Activated CD4-positive, alpha-beta T cell treated with anti-CD3 and anti-CD28 coated beads for 36 hours (primary cell): ENCODE measurements at places on chromosomes 16 and 17.

DNA sequence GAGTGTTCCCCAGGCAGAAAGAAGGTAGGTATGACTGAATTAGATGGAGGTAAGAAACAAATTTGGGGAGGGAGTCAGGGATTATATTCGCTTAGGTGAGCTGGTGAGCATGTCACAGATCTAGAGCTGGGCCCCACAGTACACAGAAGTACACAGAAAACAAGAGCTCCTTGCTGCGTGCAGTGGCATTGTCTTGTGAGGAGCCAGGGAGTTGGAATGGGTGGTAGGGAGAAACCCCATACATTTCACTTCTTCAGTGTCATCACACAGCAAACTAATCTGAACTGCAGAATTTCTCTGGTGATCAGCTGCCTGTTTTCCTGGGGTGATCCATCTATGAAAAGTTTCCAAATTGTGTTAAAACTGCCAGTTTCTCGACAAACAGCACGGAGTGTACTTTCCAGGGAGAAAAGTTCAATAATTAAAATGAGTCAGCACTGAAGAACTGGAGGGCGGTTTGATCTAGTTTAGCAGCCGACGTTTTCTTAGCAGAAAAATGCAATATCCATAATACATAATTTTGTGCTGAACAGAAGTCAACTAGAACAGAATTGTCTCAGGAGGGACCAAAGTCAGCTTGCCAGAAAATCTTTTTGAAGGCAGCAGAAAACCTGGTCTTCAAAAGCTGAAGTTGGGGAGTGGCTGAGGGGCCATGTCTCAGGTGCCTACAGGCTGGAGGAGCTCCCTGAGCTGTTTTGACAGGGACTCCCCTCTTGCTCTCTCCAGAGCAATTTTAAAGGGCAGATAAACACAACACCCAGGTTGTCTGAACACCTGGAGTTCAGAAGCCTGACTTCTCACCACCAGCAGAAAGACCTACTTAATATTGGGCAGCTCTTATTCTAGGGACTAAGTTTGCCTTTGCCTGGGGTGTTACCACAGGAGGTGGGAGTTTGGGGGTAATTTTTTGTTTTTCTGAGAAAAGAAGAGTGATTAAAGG, 448.6 kb downstream of the CA10 start:
- no peaks in the 10 kb centered on the region for H3K4me1 ChIP-seq
- H3K27me3 ChIP-seq = peaks cover 17% of the 10 kb centered on the region
- H3K4me3 ChIP-seq = no peak overlapping the region
- H3K36me3 ChIP-seq = no peaks in the 10 kb centered on the region
- DNase-seq = no peak
- H3K27ac ChIP-seq = no peak overlapping the region

GRCh38 chr16:48444574-48444973, 59.4 kb upstream of the SIAH1 start:
- no peak overlapping the region for H3K4me3 ChIP-seq
- no peaks in the 10 kb centered on the region for H3K36me3 ChIP-seq
- H3K27me3 ChIP-seq = no peaks in the 10 kb centered on the region
- no peak for DNase-seq

GRCh38 chr16:81739503-81739902, 39.6 kb upstream of the PLCG2 start:
- H3K4me3 ChIP-seq = no peak overlapping the region
- no peaks in the 10 kb centered on the region for H3K36me3 ChIP-seq
- DNase-seq = no peak
- no peaks in the 10 kb centered on the region for H3K27me3 ChIP-seq

DNA sequence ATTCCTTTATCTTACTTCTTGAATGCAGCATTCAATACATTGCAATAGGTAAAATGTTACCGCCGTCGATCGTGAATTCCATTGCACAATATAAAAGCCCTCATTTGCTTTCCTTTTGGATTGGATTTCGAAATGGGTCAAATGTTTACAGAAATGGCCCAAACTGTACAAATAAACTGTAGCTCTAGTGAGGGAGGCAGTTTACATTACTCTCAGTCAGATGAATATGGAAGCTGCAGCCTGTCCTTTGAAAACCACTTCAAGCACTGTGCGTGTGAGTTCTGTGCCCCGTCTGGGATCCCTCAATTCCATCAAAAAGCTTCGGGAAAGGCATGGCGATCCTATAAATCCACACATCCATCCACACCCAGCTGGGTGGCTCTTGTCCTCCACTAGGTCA, 258.6 kb upstream of the FOXF1 start:
- no peak overlapping the region for H3K4me3 ChIP-seq
- no peak overlapping the region for H3K27ac ChIP-seq
- no peaks in the 10 kb centered on the region for H3K36me3 ChIP-seq
- H3K27me3 ChIP-seq = peaks cover 2% of the 10 kb centered on the region

GRCh38 chr17:80703142-80703478, 158.5 kb downstream of the RPTOR start:
- peaks cover 18% of the 10 kb centered on the region for H3K36me3 ChIP-seq
- no peak overlapping the region for H3K4me3 ChIP-seq
- no peaks in the 10 kb centered on the region for H3K27me3 ChIP-seq
- DNase-seq = peak; percentile 41
- peaks cover 59% of the 10 kb centered on the region for H3K4me1 ChIP-seq

DNA sequence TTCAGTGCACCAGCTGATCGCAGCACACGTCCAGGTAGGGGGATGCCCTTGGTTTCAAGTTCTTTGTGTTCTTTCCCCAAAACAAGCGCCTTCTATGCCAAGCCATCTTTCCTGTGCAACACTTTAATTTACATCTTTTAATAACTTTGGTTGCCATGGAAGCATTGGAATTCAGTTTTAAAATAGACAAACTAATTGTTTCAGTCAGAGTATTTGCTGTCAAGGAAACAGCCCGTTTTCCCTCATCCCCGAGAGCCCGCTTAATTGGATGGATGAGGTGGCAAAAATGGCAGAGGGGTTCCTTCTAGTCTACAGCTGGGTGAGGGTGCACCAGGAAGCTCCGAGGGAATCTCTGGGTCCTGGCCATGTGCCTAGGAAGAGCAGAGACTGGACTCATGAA, 793.7 kb upstream of the EEF2KMT start:
- DNase-seq = no peak
- H3K4me3 ChIP-seq = no peak overlapping the region
- H3K4me1 ChIP-seq = no peaks in the 10 kb centered on the region
- H3K36me3 ChIP-seq = no peaks in the 10 kb centered on the region
- H3K27ac ChIP-seq = no peak overlapping the region
- H3K27me3 ChIP-seq = no peaks in the 10 kb centered on the region

GRCh38 chr17:43779145-43780125, 658 bp upstream of the DUSP3 start:
- DNase-seq = no peak
- H3K27me3 ChIP-seq = peaks cover 26% of the 10 kb centered on the region
- peaks cover 9% of the 10 kb centered on the region for H3K4me1 ChIP-seq
- H3K27ac ChIP-seq = no peak overlapping the region

- peak; percentile 87 for DNase-seq
- peak overlapping the region; percentile 94 for H3K27ac ChIP-seq
- H3K36me3 ChIP-seq = peaks cover 8% of the 10 kb centered on the region
- peaks cover 2% of the 10 kb centered on the region for H3K27me3 ChIP-seq
- H3K4me1 ChIP-seq = peaks cover 26% of the 10 kb centered on the region
- peak overlapping the region; percentile 91 for H3K4me3 ChIP-seq
These were observed 618 bp downstream of the TRIM47 start for GRCh38 chr17:75877752-75878173.

DNA sequence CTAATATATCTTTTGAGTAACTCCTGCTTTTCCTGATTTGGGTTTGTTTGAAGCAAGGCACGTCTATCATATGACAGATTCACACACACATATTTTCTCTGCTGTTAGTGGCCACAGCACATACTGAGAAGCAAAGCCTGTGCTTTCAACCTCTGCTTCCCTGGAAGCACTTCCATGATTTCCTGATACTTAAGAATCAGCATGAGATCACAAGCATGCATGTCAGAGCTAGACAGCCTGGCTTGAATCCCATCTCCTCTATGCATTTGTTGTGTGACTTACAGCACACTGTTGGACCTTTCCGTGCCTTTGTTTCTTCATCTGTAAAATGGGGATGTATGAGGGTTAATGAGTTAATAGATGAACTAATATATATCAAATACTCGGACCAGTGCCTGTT, 151.1 kb upstream of the NOL11 start:
- no peak for DNase-seq
- no peak overlapping the region for H3K4me3 ChIP-seq
- peaks cover 11% of the 10 kb centered on the region for H3K4me1 ChIP-seq
- H3K27me3 ChIP-seq = no peaks in the 10 kb centered on the region

DNA sequence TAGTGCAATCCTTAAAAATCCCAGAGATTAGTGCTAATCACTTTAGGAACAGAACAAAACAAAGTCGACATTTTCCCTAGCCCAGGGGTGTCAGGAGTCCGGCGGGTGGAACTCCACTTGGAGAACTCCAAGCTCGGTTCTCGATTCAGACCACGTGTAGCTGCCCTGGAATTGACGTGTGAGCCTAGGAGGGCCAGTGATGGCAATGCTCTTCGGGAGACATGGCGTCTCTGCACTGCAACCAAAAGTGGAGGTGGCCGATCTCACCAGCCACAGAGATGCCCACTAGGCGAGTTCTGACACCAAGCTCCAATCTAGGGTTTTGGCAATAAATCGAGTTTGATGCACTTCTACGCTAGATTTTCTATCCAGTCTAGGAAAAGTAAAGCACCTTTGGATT, 17.6 kb downstream of the MAP1LC3B start:
- no peak for DNase-seq
- peaks cover 25% of the 10 kb centered on the region for H3K36me3 ChIP-seq
- no peak overlapping the region for H3K4me3 ChIP-seq
- no peaks in the 10 kb centered on the region for H3K27me3 ChIP-seq
- H3K4me1 ChIP-seq = peaks cover 2% of the 10 kb centered on the region
- no peak overlapping the region for H3K27ac ChIP-seq

- no peaks in the 10 kb centered on the region for H3K36me3 ChIP-seq
- H3K4me3 ChIP-seq = no peak overlapping the region
- H3K27me3 ChIP-seq = no peaks in the 10 kb centered on the region
- no peak for DNase-seq
- H3K27ac ChIP-seq = no peak overlapping the region
- peaks cover 5% of the 10 kb centered on the region for H3K4me1 ChIP-seq
These were observed 301.0 kb downstream of the CPPED1 start for GRCh38 chr16:12502676-12503075.

DNA sequence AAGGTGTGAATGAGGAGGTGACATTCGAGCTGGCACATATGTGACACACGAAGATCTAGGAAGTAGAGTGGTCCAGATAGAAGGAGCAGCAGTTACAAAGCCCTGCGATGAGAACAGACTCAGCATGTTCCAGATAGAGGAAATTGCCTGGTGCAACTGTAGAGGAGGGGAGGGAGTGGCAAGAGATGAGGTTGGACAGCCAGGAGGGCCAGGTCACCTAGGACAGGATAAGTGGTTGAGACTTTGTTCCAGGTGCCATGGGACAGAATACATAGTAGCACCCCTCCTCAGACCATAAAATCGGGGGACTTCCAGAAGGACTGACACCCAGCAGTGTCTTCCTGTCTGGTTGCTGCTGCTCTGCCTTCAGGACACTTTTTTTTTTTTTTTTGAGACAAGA, 11.0 kb upstream of the CENPT start:
- DNase-seq = no peak
- H3K27me3 ChIP-seq = no peaks in the 10 kb centered on the region
- peaks cover 32% of the 10 kb centered on the region for H3K4me1 ChIP-seq
- H3K4me3 ChIP-seq = no peak overlapping the region

- H3K27ac ChIP-seq = no peak overlapping the region
- peaks cover 16% of the 10 kb centered on the region for H3K36me3 ChIP-seq
- H3K4me3 ChIP-seq = no peak overlapping the region
- peaks cover 2% of the 10 kb centered on the region for H3K4me1 ChIP-seq
These were observed 88.0 kb upstream of the CREBBP start for GRCh38 chr16:3968551-3968950.

- peaks cover 10% of the 10 kb centered on the region for H3K36me3 ChIP-seq
- no peak for DNase-seq
- H3K4me1 ChIP-seq = peaks cover 41% of the 10 kb centered on the region
- H3K27ac ChIP-seq = no peak overlapping the region
- H3K4me3 ChIP-seq = no peak overlapping the region
These were observed 15.1 kb downstream of the ANKFY1 start for GRCh38 chr17:4248504-4249277.

DNA sequence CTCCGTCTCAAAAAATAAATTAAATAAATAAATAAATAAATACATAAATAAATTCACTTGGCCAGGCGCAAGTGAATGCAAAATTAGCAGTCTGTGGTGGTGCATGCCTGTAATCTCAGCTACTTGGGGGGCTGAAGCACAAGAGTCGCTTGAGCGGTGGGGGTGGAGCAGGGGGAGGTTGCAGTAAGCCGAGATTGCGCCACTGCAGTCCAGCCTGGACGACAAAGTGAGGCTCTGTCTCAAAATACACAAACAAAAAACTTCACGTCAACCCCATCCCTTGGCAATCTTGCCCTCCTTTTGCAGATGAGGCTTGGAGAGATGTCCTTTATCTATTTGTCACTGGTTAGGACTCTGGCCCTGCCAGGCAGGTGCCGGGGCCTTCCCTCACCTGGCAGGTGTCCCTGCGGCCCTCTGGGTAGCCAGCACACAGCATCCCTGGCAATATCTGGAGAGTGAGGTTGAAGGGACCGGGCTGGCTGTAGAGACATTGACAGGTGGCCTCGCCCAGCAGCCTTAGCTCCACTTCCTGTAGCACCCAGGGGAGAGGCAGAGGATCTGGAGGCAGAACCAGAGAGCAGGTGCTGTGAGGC, 4.4 kb downstream of the PRSS36 start:
- no peak for DNase-seq
- H3K4me3 ChIP-seq = no peak overlapping the region
- no peaks in the 10 kb centered on the region for H3K27me3 ChIP-seq
- no peak overlapping the region for H3K27ac ChIP-seq
- no peaks in the 10 kb centered on the region for H3K36me3 ChIP-seq

GRCh38 chr16:23119570-23119969, 29.7 kb downstream of the USP31 start:
- no peaks in the 10 kb centered on the region for H3K36me3 ChIP-seq
- no peak overlapping the region for H3K27ac ChIP-seq
- no peak for DNase-seq
- H3K4me3 ChIP-seq = no peak overlapping the region

- DNase-seq = no peak
- no peak overlapping the region for H3K27ac ChIP-seq
- peaks cover 8% of the 10 kb centered on the region for H3K4me1 ChIP-seq
- H3K36me3 ChIP-seq = no peaks in the 10 kb centered on the region
- no peaks in the 10 kb centered on the region for H3K27me3 ChIP-seq
- no peak overlapping the region for H3K4me3 ChIP-seq
These were observed 20.8 kb downstream of the ATP6V0D1 start for GRCh38 chr16:67460168-67460567.

DNA sequence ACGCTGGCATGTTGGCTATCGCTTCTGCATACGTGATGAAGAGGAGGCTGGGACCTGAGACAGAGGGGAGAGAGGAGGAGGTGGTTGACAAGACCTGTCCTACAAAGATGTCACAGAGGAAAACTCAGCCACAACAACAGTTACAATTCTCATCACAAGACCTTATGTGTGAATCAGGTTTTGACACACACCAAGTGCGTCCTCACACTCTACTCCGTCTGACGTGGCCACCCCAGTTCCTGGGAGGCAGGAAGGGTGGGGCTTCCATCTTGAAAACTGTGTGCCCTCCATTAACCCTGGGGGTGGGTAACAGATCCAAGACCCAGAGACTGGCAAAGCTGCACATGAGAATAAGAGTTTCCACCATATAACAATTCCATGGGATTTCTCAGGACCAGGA, 24.1 kb downstream of the SLC6A4 start:
- no peak overlapping the region for H3K4me3 ChIP-seq
- H3K27me3 ChIP-seq = peaks cover 9% of the 10 kb centered on the region
- no peak for DNase-seq
- no peaks in the 10 kb centered on the region for H3K36me3 ChIP-seq
- no peak overlapping the region for H3K27ac ChIP-seq

- H3K36me3 ChIP-seq = no peaks in the 10 kb centered on the region
- H3K4me1 ChIP-seq = no peaks in the 10 kb centered on the region
- no peak overlapping the region for H3K4me3 ChIP-seq
- DNase-seq = no peak
These were observed 1128.6 kb downstream of the CDH8 start for GRCh38 chr16:60907645-60908044.
